Iris pigment epithelial cell (primary cell): ENCODE measurements at places on chromosomes 12 and 14.

DNA sequence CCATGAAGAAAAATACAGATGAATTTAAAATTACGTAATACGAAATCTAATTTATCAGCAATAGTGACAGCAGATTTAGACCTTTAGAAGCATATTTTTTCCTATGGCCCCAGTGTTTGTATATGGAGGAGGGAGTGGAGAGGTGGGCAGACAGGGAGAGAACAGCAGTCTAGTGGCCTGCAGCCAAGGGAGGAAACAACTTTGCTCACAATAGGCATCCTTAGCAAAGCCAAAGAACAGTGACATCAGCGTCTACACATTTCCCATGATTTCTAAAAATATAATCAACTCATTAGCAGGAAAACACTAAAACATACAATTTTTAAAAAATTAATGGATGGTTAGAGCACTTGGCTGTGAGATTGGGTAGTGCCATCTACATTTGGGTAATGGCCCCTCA is 622.6 kb upstream of the ATP2B1 start:
- no peak for DNase-seq

GRCh38 chr12:114136631-114137030 is 170.5 kb upstream of the RBM19 start:
- DNase-seq: no peak

GRCh38 chr12:27800819-27801218 is 20.8 kb upstream of the MANSC4 start:
- DNase-seq: no peak

- DNase-seq: no peak
Measured at GRCh38 chr14:88599326-88599725, 36.5 kb downstream of the ZC3H14 start.

- DNase-seq: peak; percentile 83
Measured at GRCh38 chr12:106126441-106127337, 12.1 kb downstream of the NUAK1 start.

DNA sequence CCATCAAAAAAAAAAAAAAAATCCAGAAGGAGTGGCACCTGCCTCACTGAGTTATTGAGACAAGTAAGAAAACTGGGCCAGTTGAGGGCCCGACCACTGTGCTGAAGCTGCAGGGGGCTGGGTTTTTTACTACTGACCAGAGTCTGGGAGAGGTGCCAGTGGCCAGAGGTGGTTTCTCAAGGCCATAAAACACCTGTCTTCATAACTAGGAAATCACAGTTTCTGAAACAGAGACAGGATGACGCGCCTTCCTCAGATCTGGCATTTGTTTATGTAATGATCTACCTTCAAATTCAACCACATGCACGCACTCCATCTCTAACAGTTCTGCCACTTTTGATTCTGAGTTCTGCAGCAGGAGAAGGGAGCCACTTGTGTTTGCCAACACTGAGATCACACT is 12.7 kb downstream of the TSPAN11 start:
- DNase-seq: no peak

- no peak for DNase-seq
Measured at GRCh38 chr14:102793531-102794328, 16.5 kb downstream of the TRAF3 start.

DNA sequence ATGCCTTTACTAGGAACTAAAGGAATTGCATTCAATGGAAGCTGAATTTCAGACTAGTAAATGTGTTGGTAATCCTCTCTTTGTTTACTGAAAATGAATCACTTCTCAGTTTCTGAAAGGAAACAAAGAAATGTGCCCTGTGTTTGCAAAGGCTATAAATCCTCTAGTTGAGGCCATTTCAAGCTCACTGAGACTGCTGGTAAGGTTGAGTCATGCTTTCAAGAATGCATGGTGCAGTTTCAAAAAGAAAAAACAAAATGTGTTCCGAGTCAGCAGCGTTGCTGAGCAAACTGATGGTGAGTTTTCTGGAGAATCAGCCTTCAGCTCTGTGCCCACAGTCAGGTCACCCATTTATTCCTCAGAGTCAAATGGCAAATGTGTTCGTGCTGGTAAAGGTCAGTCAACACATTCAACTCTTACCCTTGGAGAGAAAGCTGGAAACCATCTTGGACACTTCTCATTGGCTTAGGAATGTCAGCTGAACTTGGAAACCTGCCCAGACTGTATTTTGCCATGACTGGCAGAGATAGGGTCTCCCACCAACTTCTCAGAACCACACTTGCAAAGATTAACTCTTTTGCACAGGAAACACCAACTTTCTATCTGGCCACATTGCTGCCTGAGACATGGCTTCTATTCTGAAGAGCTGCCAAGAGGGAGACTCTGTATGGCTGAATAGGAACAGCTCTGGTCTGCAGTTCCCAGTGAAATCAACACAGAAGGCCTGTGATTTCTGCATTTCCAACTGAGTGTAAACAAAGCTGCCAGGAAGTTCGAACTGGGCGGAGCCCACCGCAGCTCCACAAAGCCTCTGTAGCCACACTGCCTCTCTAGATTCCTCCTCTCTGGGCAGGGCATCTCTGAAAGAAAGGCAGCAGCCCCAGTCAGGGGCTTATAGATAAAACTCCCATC is 484.4 kb downstream of the ATP23 start:
- DNase-seq: peak; percentile 97
